ENCODE measurements at places on chromosomes 7 and 10. TPM values are rescaled to one million over a fixed set of nuclear protein-coding genes. Genes with fewer than 3 reads are reported as not detected.

- DNase-seq: no peak
These were observed 847.1 kb downstream of the REEP3 start for GRCh38 chr10:64368298-64368697.

GRCh38 chr7:2471022-2471329, 5.2 kb downstream of the GRIFIN start:
- DNase-seq: no peak

DNA sequence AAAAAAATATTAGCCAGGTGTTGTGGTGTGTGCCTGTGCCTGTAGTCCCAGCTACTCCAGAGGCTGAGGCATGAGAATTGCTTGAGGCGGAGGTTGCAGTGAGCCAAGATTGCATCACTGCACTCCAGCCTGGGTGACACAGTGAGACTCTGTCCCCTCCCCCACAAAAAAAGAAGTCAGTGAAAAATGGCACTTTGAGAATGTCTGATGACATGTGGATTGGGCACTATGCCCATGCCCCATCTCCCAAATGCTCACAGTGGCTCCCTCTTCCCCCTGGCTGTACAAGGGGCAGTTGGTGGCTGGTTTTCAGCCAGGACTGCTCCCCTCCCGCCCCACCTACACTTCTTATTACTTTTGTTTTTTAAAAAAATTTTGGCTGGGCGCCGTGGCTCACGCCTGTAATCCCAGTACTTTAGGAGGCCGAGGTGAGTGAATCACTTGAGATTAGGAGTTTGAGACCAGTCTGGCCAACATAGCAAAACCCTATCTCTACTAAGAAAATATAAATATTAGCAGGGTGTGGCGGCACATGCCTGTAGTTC, 26.1 kb downstream of the IL15RA start:
- peak; percentile 81 for DNase-seq

DNA sequence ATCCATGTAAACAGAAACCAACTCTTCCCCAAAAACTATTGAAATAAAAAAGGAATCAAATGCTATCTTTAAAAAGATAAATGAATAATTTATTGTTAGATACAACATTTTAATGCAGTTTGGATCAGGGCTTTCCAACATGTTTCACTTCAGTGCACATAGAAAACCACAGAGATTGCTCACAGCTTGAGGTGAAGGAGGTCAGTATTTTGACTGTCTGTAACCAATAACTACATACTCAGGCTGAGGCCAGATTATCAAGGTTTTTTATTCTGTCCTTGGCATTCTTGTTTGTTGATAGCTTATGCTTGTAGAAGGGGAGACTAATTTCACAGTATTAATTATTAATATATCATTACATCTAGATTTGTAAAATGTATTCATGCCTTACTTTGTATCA, 195.5 kb downstream of the PRKG1 start:
- no peak for DNase-seq

- no peak for DNase-seq
These were observed 108.9 kb downstream of the C10orf105 start for GRCh38 chr10:71610651-71611050.

The AHCYL2 gene
- 13.6 TPM for total RNA-seq

- DNase-seq: no peak
These were observed 74.9 kb upstream of the COL13A1 start for GRCh38 chr10:69726850-69727249.

GRCh38 chr10:95504246-95504691, 56.9 kb downstream of the SORBS1 start:
- DNase-seq: no peak

GRCh38 chr10:5600908-5601307, 65.5 kb downstream of the ASB13 start:
- no peak for DNase-seq

GRCh38 chr7:128240696-128241386, at the start of gene LEP:
Gene LEP (plus strand): TSS chr7:128241278. CDS start chr7:128252019, 10,741 bp downstream.
- peak; percentile 77 for DNase-seq

- peak; percentile 86 for DNase-seq
These were observed 507 bp downstream of the STN1 start for GRCh38 chr10:103917302-103918052.

The TRPV6 gene
- not detected for total RNA-seq

DNA sequence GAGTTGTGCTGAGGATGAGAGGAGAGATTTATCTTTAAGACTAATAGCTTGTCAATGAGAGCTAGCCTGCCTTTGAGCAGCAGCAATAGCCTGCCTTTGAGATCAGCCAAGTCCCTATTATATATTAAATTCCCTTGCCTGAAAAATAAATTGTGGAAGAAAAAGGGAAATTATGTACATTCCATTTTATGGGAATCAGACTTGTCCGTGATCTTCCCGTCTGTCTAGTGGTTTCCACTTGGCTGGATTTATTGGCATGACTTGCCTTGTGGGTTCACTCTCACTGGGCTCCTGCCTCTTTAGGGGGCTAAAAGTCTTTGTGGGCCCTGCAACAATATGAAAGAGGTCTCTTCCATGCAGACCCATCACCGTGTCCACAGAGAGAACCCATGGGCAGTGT, 171.7 kb upstream of the FRMD4A start:
- no peak for DNase-seq

The SMURF1 gene
- 25.0 TPM for total RNA-seq

DNA sequence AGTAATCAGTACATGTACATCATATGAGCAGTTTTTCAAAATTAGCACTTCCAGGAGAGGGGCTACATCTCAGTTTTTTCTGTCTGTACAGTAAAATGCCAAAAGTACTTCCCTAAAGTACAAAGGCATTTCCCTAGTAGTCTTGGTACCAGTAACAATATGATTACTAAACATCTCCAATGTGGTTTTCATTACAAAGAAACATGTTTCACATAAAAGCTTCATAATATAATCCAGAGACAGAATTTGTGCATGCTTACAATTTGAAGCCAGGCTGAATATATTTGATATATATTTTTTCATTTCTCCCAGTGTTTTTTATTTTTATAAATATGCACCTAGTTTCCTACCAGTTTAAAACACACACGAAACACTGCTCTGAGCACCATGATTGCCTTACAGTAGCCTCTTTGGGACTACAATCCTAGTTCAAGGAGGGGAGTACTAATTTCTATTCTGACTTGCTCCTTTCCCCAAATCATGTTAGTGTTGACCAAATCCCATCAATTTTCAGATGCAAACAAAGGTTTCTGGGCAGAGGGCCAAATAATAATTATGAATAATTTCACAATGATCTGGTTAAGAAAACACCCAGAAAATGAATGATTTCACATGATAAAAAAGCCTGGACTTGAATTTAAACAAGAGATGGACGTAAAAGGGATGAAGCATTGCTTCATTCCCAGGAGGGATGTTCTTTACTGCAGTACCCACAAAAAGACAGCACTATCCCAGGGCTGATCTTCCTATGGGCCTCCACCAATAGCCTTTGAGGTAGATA, 201.3 kb downstream of the SLC25A13 start:
- no peak for DNase-seq

The CASP2 gene
- total RNA-seq: 16.1 TPM

DNA sequence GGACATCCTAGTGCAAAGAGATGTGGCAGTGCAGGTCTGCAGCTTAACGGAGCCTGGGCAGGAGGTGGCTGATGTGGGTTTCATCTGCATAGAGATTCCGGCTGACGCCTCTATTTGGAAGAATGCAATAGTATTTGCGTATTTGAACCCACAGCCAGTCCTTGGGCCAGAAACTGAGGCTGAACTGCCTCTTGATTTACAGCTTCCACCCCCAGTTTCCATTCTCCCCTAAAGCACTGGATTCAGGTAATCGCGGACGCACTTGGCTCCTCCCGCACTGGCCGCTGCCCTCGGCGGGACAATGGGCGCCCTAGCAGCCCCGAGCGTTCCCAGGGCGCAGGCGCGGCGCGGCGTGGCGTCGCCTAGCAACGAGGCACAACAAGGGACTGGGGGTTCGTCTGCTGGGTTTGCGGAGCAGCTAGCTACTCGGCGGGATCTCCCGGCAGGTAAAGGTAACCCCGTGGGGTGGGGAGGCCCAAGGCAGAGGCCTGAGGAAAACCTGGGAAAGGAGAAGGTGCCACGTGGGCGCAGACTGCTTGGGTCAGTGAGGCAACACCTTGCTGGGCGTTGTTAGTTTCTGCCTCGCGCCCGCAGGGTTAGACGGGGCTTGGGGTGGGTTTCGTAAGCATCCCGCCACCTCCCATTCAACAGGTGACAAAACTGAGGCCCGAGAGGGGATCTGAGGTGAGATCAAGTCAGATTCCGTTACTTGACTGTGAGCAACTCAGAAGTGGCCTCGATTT, at the start of gene ARMC3:
ARMC3 (plus strand) TSS at position 393 of the 743 bp plus-strand sequence. CDS start 3,944 bp downstream, outside the sequence.
- peak; percentile 89 for DNase-seq

DNA sequence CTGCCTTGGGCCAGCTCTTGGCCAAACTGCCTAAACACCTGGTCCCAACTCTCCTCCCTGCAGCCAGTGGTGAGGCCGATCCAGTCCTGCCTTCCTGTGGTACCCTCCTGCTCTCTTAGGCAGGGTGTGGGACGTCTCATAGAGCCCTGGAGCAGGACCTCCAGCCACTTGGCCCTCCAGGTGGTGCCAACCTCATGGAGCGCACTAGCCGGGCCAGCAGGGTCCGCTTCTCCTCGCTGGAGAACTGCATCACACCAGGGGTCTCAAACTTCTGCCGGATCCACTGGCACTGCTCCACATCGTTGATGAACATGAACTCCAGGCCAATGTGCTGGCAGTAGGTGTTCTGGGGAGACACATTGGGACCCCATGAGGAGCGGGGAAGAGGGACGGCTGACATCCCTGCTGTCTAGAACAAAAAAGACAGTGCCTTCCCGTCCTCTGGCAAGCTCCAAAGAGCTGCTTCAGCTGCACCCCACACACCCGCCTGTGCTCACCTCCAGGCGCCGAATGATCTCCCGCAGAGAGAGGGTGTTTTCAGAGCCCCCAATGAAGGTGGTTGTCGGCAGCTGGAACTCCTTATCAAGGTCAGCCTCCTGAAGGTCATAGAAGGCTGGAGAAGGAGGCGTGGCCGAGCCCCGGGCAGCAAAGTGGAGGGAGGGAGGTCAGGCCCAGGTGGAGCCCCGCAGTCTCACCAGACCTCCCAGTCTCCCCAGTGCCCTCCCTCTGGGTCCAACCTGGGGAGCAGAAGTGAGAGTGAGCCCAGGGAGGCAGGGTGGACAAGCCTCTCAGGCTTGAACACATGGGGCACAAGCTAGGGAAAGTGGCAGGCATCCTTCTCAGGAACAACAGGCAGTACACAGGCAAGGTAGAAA, 10.2 kb downstream of the OGDHL start:
- no peak for DNase-seq

GRCh38 chr7:64887756-64888508, 15.1 kb upstream of the ZNF273 start:
- DNase-seq: peak; percentile 81

DNA sequence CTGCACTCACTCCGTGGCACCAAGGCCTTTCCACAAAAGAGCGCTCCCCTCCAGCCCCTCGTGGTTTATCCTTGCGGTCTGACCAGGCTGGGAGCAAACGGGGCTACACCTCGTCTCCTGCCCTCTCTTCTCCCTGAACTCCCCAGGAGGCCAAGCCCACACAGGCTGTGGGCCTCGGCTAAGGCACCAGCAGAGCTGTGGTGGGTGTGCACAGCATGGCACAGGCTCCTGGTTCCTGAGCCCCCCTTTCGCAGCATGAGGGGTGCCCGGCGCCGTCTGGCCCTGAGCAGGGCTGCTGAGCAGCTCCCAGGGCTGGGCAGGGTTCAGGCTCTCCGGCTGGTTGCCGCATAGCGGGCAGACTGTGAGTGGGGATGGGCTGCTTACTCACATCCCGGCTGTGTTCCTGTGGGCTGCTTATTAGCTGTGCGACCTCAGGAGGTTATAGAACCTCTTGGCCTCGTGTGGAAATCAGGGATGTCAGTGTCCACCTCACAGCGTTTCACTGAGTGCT, 90.4 kb downstream of the ZMIZ1 start:
- peak; percentile 92 for DNase-seq

GRCh38 chr7:30925117-30925516, 13.5 kb downstream of the AQP1 start:
- no peak for DNase-seq

DNA sequence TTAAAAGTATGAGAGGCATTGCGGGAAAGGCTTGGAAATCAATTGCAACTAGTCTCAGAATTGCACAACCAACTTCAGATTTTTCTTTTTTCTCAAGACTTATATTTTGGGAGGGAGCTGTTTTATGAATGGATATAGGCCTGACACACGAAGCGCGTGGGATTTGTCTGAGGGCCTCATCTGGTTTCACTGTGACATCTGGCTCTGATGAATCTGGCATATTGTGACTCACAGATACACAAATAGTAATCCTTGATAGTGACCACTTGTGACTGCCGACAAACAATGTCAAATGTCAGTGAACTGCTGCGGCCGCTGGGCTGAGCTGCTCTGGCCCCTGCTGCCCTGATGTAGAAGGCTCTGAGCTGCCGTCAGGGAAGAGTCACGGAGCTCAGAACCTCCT, 655.1 kb downstream of the INHBA start:
- DNase-seq: no peak

- DNase-seq: no peak
These were observed 385 bp upstream of the C10orf90 start for GRCh38 chr10:126670895-126671261.

The CHAT gene
- total RNA-seq: not detected

- DNase-seq: no peak
These were observed 247.9 kb upstream of the PTN start for GRCh38 chr7:137591421-137591837.

- DNase-seq: no peak
These were observed 32.4 kb downstream of the CCM2 start for GRCh38 chr7:45032421-45032820.

GRCh38 chr10:47367646-47368045, 16.4 kb downstream of the ZNF488 start:
- peak; percentile 47 for DNase-seq

GRCh38 chr7:137305901-137306621, 37.5 kb downstream of the PTN start:
- no peak for DNase-seq

GRCh38 chr7:28358423-28358868, 53.9 kb upstream of the CREB5 start:
- DNase-seq: no peak

The C10orf67 gene
- not detected for total RNA-seq

DNA sequence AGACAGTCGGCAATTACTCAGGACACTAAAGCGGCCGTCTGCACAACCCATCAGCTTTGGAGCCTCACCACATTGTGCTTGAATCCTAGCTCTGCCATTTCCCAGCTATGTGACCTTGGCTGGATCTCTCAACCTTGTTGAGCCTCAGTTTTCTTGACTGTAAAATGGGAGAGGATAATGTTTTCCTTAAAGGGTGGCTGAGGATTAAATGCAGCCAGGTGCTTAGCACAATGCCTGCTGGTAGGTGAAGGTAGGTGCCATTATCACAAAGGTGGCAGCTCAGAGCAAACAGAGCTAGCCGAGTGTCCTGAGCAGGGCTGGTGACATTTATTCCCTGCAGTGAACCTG, 508.5 kb upstream of the ZMIZ1 start:
- no peak for DNase-seq

GRCh38 chr10:85149766-85150165, 821.4 kb downstream of the CCSER2 start:
- DNase-seq: no peak

The INHBA gene
- total RNA-seq: 71.2 TPM

- DNase-seq: no peak
These were observed 78.7 kb upstream of the AGR3 start for GRCh38 chr7:16960337-16960965.

GRCh38 chr7:70590126-70590854, 541.7 kb upstream of the GALNT17 start:
- DNase-seq: no peak
